Skeletal muscle cell (primary cell): ENCODE measurements at places on chromosomes 16 and 17.

GRCh38 chr16:55292491-55292890 lies 31.5 kb upstream of the IRX6 start:
- no peak for DNase-seq

- DNase-seq, result no peak
Observed at GRCh38 chr17:17156511-17156910, 49.6 kb downstream of the PLD6 start.

DNA sequence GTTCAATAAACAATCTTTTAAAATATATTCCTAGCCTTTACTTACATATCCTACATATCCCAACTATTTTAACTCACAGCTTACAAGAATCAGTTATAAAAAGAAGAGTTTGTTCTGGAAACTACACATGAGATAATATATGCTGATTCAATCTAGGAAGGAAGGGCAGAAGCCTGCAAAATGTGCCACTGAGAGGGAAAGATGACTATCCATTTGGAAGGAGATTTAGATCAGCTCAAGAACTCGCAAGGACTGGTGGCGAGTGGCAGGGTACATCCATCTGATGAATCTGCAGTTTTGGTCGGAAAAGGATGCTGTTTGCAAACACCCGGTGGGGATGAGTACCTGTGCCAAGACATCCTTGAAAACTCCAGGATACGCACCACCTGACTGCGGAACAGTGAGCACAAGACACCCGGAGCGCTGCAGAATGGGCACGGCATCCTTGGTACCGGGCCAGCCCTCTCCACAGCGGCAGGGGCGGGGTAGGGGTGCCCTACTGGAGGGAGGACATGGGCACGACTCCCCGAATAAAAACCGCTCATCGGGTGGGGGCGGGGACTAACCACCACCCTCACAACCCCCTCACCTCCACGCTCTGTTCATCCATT lies 723 bp downstream of the TRIM37 start:
- DNase-seq, result no peak

DNA sequence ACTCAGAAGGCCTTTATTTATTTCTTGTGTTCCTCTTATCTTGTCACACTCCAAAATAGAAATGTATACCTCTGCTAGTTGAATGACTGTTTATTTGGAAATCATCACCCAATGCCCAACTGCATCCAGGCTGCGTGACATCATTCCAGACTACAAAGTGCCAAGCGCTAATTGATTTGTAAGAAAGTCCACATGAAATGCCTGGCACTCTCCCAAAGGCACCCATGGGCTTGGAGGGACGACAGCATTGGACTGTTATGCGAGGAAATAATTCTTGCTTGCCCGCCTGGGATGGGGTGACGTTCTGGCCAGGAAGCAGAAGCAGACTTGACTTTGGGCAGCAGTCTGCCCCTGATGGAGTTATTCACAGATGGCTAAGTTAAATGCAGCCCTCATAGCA lies 165.9 kb downstream of the CDH13 start:
- no peak for DNase-seq

- DNase-seq, result no peak
Observed at GRCh38 chr17:42191275-42191608, 3.1 kb downstream of the GHDC start.

DNA sequence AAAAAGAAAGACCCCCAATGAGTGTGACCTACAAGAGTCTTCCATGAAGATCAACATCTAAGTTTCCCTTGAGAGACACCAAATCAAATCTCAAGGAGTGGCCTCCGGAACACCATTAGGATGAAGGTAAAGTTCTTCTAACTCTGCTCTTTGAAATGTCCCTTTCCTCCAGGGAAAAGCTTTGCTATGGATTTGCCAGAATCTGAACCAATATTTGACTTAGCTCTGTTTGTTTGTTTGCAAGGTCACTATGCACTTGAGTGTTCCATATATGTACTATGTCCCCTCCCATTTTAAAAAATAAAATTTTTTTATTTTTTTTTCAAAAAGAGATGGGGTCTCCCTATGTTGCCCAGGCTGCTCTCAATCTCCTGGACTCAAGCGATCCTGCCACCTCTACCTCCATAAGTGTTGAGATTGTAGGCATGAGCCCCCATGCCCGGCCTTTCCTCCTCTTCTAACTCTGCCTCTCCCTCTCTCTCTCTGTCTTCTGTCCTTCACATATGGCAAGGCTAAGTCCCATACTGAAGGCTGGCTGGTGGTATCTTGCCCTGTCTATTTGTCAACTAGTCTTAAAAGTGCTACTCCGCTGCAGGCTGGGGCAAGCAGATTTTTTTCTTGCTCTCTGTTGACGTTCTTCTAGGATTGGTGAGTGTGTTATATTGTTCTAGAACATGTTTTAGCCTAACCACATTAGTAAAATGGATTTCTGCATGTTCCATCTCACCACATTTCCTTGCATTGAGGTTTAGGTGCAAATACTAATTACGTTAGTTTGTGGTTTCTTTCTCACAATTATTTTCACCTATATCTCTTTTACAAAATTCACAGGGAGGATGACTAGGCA lies 276.7 kb upstream of the DYNLRB2 start:
- DNase-seq, result no peak

GRCh38 chr16:80317599-80318037 lies 223.2 kb upstream of the DYNLRB2 start:
- DNase-seq, result no peak

- DNase-seq, result no peak
Observed at GRCh38 chr17:74851612-74852236, 8.0 kb downstream of the GRIN2C start.

GRCh38 chr16:30783280-30784109 lies 3.5 kb downstream of the ZNF629 start:
- DNase-seq, result no peak

GRCh38 chr17:1087381-1088241 lies 90.7 kb downstream of the TIMM22 start:
- DNase-seq, result no peak

- DNase-seq, result no peak
Observed at GRCh38 chr16:70730944-70731343, 45.1 kb upstream of the MTSS2 start.

GRCh38 chr16:67435758-67436164 lies 4.8 kb downstream of the HSD11B2 start:
- DNase-seq, result no peak

DNA sequence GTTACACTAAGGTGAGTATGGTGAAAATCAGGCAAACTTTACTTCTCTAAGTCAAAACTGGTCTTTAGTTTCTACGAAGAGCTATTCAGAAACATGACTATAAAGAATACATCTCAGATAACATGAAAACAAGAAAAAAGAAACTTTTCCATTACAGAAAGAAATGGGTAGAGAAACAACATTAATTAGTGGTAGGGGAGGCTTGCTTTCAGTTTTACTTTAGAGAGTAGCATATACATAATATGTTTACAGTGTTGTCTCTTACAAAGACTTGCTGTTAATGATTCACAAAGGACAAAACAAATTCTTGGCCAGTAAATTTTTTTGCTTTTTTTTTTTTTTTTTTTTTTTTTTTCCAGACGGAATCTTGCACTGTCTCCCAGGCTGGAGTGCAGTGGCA lies 34.2 kb downstream of the CRLF3 start:
- DNase-seq, result no peak

GRCh38 chr17:69788957-69789356 lies 286.1 kb upstream of the KCNJ16 start:
- DNase-seq, result no peak

DNA sequence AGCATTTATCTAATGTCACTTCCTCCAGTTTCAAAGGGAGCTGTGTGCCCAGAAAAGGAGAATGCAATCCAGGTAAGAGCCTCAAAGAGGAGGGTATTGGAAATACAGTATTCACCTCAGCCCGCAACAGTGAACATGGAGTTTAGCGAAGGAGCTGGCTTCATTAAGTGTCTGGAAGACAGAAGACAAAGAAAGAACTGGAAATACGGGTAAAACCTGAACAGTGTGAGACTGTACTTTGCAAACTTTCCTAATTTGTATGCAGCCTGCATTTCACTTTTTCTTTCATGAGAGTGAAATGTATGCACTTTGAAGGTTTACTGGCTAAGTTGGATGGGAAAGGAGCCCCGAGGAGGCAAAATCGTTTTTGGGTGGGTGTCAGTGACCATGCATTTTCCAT lies 478.4 kb downstream of the HS3ST3B1 start:
- no peak for DNase-seq

DNA sequence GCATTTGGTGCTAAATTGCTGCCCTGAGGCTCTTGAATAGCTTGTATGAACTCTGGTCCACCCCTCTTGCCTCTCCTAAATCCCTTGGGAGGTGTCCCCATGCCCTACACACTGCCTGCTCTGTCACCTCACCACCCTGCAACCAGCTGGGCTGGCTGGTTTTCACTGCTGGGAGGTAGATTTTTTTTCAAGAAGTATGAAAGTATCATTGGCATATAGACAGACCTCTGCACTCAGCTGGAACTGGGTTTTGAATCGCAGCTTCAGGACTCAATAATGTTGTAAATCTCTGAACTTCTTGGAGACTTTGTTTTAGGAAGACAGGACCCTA lies 184.9 kb downstream of the MSI2 start:
- no peak for DNase-seq

- peak; percentile 94 for DNase-seq
Observed at GRCh38 chr16:56610017-56610608, 1.7 kb downstream of the MT2A start.

DNA sequence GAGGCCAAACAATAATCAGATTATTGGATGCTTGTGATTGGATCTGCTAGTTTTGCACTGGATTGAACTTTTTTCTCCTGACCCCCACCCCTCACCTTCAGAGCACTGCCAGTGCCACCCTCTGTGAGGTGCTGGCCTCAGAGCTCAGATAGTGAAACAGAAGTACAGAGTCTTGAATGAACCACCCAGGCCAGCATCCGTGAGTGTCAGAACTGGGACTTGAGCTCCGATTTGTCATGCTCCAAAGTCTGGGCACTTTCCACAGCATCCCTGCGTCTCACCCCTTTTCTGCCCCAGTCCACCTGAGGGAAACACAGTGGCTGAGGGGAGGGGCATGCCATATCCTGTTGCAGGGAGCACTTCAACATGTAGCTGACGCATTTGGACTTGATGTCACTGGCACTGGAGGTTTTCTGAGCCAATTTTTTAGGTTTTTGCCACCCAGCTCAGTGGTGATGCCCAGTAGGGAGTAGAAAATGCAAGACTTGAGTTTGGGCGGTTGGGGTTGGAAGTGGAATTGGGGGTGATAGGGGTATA lies 47.3 kb downstream of the SMPD3 start:
- DNase-seq, result no peak

- no peak for DNase-seq
Observed at GRCh38 chr17:77839698-77840512, 118.6 kb upstream of the TNRC6C start.

DNA sequence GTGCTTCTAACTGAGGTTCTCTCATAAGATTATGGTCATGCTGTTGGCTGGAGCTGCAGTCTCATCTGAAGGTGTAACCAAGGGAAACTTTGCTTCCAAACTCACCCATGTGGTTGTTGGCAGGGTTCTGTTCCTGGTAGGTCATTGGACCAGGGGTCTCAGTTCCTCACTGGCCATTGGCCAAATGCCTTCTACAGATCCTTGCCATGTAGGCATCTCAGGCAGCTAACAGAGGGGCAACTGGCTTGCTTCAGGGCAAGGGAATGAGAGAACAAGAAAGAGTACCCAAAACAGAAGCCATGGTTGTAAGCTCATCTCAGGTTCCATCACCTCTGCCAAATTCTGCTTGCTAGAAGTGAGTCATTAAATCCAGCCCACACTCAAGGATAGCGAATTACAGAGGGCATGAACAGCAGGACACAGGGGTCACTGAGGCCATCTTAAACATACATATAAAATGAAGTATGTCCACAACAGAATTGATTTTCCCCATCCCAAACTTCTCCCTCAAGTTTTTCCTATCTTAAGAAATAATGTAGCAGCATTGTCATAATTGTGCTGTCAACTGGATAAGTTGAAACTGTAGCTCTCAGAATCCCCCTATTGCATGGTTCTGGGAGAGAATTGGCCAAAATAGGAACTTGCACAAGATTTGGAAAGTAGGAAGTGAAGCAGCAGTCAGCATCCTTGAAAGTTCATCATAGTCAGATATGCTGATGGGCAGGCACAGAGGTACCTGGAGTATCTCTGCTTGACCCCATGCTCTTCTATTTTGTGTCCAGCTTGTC lies 42.4 kb upstream of the CES5A start:
- DNase-seq, result no peak

- no peak for DNase-seq
Observed at GRCh38 chr17:43667947-43668348, 6.2 kb upstream of the MEOX1 start.

DNA sequence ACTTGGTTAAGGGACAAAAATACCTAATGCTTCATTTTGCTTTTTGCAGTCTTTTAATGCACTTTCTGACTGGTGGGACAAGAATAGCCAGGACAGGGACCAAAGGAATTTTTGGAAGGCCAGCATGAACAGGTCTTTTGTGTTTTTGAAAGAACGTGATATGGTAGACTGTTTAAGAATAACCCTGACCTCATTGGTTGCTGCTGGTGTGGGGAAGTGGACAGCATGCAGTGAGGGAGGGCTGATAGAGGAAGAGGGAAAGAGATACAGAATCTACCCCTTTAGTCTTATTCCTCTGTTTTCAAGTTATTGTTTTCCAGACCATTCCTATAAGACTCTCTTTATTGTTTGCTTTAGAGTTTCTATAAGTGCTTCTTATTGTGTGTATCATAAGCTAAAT lies 816.2 kb downstream of the CDH11 start:
- no peak for DNase-seq

GRCh38 chr17:40727447-40728231 lies 24.1 kb upstream of the KRT24 start:
- DNase-seq, result no peak

GRCh38 chr17:61467416-61468262 lies 15.4 kb downstream of the TBX4 start:
- no peak for DNase-seq

DNA sequence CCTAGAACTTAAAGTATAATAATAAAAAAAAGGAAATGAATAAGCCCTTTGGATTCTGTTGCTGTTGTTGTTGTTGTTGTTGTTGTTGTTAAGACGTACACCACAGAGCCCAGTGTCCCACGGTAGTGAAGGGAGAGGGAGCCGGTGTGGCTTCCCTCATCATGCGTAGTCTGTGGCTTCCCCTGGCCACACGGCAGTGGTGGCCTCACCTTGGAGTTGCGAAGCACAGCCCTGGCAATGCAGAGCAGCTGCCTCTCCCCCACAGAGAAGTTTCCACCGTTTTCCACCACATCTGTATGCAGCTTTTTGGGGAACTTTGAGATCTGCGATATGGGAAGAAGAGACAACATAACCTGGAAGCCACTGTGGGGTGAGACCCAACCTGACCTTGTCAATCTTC lies 14.1 kb upstream of the ABCC12 start:
- DNase-seq, result no peak

GRCh38 chr17:46121841-46122485 lies 71.3 kb downstream of the KANSL1 start:
- DNase-seq, result no peak

- DNase-seq, result no peak
Observed at GRCh38 chr17:42901535-42902229, 1.1 kb downstream of the G6PC1 start.

- no peak for DNase-seq
Observed at GRCh38 chr16:86217891-86218270, 292.4 kb upstream of the FOXF1 start.

DNA sequence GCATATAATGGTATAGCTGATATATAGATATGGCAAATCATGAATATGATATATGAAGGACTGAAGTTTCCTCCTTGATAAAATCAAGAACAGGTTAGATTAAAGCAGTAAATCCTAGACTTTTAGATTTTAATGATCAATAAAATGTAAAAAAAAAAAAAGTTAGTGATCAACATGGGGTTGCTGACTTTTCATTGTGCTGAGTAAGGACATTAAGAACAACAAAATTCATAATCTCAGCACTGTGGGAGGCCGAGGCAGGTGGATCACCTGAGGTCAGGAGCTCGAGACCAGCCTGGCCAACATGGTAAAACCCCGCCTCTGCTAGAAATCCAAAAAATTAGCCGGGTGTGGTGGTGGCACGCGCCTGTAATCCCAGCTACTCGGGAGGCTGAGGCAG lies 10.4 kb upstream of the CHD3 start:
- DNase-seq, result no peak
